Hepatic stellate cell (primary cell): ENCODE measurements at places on chromosomes 7 and 10.

DNA sequence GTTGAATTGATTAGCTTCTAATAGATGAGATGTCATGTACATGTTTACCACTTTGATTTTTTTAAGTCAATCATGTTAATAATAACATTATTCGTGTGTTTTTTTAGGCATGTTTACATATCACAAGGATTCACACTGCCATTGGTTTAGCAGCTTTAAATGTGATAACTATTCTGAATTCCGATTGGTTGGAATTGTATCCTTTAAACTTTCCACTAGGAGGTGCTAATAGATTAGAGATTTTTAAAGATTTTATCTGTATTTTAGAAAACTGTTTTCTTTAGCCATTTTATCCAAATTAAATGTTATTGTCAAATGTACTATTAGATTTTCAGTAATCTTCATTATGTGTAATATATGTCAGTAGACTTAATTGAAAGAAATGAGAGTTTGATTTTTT lies 83.2 kb downstream of the HECTD2 start:
- peak; percentile 47 for DNase-seq

DNA sequence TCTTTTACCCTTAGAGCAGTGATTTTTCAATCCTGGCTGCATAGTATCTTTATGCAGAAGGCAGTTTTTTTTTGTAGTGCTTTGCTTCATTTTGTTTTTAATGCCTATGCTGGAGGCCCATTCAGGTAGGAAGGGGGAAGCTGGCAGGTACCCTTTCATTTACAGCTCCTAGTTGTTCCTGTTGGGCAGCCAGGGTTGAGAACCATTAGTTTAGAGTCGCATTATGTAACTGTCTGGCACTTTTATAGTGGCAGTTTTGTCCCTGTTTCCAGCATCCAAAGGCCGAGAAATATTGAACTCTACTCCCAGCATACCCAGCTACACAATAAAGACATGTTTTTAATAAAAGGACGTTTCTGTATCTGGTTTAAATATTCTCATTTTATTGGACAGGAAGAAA lies 110.6 kb downstream of the CCDC3 start:
- DNase-seq, result no peak

DNA sequence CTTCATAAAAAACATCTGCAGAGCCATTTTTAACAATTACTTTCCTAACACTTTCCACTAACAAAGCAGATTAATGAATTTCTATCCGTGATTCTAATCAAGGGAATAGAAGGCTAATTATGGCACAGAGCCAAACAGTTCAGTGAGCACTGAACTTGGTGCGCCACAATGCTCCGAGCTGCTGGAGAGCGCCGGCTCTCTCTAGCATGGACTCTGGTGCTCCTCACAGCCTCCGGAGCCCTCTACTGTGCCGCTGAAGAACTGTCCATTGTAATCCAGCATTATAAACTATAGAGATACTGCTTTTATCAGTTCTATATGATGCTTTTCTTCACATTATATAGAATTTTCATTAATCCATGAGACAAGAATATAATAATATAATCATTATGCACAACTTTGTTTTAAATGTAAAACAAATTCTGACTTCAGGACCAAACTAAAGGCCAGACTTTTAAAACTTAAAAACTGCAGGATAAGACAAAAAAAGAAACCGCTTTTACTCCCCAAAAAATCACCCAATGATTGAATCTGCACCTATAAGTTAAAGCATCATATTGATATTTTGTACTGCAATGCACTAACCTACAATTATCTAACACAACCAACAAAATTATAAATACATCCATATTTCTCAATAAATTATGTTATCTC lies 123.6 kb downstream of the RNF32 start:
- peak; percentile 52 for DNase-seq

DNA sequence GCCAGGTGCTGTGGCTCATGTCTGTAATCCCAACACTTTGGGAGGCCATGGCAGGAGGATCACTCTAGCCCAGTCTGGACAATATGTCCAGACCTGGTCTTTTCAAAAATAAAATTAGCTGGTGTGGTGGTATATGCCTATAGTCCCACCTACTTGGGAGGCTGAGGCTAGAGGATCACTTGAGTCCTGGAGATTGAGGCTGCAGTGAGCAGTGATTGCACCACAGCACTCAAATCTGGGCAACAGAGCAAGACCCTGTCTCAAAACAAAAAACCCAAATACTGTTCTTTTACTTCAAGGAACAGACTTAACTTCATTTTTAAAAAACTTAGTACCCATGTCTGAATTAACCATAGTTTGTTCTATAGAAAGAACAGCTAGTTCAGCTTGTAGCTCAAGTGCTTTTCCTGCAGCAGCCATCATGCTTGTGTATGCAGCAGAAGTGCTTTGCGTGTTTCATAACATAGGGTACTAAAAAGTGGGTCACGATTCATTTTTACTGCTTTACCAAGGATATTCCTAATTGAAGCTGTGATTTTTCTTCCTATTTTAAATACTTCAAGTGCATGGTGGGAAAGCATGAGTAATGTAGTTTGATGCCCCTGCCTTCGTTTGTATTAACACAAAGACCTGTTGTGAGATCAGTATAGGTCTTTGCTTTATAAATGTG lies 5.9 kb downstream of the EIF4H start:
- DNase-seq, result no peak

DNA sequence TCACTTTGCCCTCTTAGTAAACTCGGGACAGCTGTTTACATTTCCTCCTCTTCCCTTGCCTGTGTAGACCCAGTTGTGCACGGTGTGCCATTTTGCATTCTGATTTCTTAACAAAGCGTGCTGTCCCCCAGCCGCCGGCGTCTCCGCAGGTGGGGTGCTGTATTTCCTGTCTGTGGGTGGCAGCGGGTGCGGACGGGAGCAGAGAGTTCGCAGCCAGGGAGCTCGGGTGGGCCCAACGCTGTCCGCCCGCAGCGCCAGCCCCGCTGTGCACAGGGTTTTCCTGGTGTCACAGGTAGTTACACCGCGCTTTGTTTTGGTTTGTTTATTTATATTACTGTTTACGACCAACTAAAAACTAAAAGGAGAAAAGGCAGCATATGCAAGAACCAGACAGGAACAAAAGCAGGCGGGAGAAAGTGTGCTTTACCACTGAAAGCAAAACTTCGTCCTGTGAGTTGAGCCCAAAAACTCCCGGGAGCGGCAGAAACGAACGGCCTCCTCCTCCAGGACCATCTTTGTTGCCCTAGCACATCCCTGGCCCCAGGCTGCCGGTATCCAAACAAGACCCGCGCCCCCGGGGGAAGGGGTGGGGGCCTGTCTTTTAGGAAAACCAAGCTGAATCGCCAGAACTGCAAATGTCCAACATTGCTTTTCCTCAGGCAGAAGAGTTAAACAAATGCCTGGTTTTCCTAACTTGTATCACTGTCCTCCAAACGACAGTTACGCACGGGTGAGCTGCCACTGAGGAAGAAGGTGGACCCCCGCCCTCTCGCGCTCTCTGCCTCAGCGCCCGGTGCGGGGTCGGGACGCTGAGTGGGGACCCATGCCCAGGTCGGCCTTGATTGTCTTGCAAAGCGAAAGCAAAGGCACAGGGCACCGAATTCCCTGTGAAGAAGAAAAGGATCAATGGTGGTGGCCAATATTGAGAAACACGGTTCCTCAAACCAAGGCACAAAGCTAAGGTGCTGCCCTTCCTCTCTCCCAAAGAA lies 45.9 kb upstream of the DRGX start:
- no peak for DNase-seq

- DNase-seq, result peak; percentile 67
Observed at GRCh38 chr7:66281678-66282590, 76.8 kb downstream of the TPST1 start.

GRCh38 chr7:8590791-8591190 lies 157.4 kb downstream of the NXPH1 start:
- DNase-seq, result no peak

- DNase-seq, result no peak
Observed at GRCh38 chr10:77849039-77849664, 77.4 kb downstream of the DLG5 start.

DNA sequence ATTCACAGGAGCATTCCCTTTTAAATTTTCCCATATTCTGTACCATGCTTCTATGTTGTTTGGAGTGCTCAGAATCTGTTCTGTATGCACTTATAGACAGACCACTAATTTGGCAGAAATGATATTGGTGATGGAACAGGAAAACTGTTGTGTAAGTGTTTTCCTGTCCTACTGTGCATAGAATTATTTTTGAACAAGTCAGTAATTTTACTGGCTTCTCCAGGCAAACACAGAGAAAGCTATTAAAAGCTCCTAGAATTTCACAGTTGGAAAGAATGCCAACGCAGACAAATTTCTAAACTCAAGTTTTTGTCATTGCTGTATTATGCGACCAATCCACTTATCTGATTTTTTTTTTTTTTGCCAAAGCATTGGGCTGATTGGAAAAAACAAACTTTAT lies 55.7 kb downstream of the ANKMY2 start:
- DNase-seq, result no peak

DNA sequence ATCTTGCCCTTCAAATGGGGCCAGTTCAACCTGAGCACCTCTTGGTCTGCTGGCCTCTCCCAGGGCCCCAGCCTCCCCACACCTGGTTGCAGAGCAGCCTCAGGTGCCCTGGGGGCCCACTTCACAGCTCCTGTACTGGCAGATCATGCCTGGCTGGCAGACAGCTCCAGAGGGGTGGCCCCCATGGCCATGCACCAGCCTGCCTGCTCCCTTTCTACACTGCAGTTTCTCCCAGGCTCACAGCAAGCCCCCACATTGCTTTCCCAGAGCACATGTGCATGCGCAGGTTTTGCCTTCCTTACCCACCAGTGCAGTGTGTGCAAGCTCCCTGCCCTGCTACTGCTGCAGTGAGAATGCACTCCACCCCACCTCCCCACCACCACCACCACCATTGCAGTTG lies 9.8 kb upstream of the MIOS start:
- no peak for DNase-seq

DNA sequence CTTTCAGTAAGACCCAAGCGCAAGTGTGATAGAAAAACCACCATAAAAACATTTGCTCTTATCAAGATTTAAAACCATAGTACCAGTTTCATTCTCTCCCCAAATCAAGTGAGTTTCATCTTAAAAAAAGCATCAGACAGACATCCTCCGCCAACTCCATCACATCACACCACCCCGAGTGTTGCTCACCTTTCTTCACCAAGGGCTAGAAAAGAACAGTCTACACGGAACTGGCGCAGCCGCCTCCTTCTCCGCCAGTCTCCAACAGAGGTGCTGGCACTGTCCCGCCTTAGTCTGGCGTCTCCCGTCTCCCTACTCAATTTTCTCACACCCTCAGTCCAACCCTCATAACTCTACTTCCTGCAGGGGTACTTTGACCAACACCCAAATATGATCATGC lies 46.9 kb upstream of the WIPI2 start:
- DNase-seq, result no peak

- DNase-seq, result no peak
Observed at GRCh38 chr10:36621346-36621745, 504.1 kb upstream of the ANKRD30A start.

DNA sequence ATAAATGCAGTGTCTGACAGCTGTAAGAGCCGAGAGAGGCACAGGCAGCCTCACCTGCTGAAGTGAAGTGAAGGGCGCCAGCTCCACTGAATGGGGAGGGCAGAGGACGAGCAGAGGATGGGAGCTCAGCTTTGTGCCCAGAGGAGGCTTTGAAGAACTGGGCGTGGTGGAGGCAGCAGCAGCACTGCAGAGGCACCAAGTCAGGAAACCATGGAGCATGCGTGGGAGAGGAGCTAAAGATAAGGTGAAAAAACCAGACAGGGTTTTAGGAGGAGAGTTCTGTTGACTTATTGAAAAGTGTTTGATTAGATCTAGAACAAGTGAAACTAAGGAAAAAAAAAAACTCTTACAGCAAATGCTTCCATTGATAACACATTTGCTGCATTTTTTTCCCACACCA lies 216.4 kb downstream of the CXCL12 start:
- DNase-seq, result no peak

DNA sequence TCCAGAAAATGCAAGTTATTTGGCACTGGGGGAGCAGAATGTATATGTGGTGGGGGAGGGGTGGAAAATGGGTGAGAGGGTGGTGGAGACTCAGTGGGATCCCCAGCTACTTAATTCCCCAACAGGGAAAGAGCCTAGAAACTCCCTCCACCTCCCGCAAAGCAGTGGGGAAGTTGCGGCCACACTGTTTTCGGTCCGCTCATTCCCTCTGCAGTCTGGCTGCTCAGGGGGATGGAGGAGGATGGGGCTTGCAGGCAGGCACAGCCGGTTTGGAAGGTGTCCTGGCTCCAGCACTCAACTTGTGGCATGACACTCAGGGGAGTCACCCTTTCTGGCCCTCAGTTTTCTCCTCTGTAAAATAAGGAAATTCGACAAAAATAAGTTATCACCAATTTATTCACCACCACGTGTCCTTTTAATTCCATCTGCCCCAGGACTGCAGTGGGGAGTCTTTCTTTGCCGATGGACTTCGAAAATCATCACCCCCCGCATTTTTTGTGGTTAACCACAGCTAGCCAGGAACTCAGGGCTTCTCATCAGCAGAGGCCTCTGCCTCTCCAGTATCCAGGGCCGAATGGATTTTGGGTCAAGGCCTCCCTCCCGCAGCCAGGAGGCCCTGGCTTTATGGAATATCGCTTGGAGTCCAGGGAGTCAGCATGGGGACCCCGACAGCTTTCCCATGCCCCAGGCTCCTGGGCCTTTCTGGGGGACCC lies 1.6 kb upstream of the HTRA1 start:
- DNase-seq, result no peak

- no peak for DNase-seq
Observed at GRCh38 chr7:139854124-139854511, 25.1 kb downstream of the TBXAS1 start.

- no peak for DNase-seq
Observed at GRCh38 chr7:117047496-117047895, 94.2 kb downstream of the ST7 start.

GRCh38 chr10:132942101-132943057 lies at the start of gene CFAP46:
Gene CFAP46 (minus strand): TSS chr10:132942570. CDS start chr10:132942484, 86 bp downstream.
- no peak for DNase-seq

DNA sequence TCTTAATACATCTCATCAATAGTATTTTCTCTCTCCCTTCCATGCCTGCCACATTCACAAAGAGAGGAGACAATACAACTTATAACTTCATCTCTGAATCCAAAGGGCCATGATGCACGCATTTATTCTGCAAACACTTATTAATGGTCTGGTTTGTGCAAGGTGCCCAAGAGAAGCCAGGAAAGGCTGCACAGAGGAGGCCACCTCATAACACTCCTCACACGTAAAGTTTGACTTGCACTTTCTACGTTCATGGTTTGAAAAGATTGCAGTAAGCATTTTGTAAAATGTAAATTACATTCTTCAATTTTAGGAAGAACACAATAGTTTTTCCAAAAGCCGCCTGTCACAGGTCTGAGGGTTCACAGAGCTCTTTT lies 1.2 kb upstream of the PALS2 start:
- DNase-seq, result no peak

GRCh38 chr10:125201108-125201524 lies 40.8 kb upstream of the CTBP2 start:
- DNase-seq, result no peak

DNA sequence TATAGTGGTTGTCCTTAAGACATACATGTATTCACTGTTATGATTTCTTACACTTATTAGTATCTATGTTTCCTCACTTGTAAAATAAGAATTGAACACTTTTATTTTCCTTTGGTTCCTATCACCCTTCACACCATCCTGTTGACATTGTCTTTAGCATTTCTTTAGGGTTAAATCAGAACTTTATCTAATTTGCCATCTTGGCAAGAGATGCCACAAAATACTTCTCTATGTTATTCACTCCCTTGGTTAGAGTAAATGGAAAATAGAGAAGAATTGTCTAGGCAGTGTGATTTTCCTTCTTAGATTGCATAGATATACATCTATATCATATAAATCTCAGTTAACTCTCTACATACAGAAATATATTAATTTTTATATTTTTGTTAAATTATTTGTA lies 204.7 kb downstream of the SEMA3D start:
- DNase-seq, result no peak
